Sigmoid colon (tissue), 7 donors: ENCODE measurements at places on chromosomes 2 and 18. TPM values are rescaled to one million over a fixed set of nuclear protein-coding genes. Genes with fewer than 3 reads are reported as not detected.

DNA sequence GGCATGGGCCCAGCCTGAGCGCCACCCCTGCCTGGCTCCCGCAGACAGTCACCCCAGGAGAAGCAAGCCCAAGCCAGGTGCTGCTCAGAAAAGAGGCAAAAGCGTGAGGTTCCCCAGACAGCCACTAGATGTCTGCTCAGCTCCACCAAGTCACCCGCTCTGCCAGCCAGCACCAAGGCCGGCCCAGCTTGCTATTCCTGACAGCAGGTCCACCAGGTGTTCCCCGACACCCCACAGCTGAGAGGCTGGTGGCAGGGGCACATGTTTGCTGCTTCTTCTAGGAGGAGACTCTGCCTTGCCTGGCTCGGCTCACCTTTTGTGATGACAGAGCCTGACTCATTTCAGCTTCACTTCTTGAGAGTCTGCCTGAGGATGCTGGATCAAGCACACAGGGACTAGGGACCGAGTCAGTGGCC, 206.7 kb downstream of the MGAT5 start:
- no peaks in the 10 kb centered on the region for H3K36me3 ChIP-seq
- H3K4me3 ChIP-seq, result no peak overlapping the region
- no peak for DNase-seq

GRCh38 chr18:58511897-58512581, 116.9 kb downstream of the ALPK2 start:
- H3K36me3 ChIP-seq, result no peaks in the 10 kb centered on the region
- no peaks in the 10 kb centered on the region for H3K4me1 ChIP-seq
- H3K27me3 ChIP-seq, result no peaks in the 10 kb centered on the region
- H3K27ac ChIP-seq, result no peak overlapping the region

GRCh38 chr2:233919938-233920337, 2.8 kb downstream of the TRPM8 start:
- no peak for DNase-seq
- H3K36me3 ChIP-seq, result no peaks in the 10 kb centered on the region
- no peaks in the 10 kb centered on the region for H3K4me1 ChIP-seq

DNA sequence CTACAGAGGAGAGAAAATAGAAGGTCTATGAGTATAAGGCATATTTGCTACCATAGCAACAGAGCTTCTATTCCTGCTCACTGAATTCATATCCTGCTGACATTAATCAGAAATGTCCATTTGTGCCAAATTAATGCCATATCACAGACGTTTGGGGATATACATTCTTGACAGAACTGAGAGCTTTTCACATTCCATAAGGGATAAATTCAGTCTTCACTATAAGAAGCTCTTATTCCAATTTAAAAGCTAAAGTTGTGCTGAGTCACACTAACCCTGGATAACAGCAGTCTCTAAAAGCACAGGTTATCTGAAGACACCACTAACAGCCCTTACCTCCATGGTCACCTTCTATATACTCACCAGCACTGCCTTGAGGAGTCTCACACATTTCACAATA, 178.1 kb downstream of the RAB3GAP1 start:
- DNase-seq, result no peak
- H3K4me1 ChIP-seq, result no peaks in the 10 kb centered on the region
- no peaks in the 10 kb centered on the region for H3K27me3 ChIP-seq
- H3K4me3 ChIP-seq, result no peak overlapping the region

GRCh38 chr2:127563458-127564428, 28.3 kb downstream of the MYO7B start:
- no peak overlapping the region for H3K4me3 ChIP-seq
- H3K36me3 ChIP-seq, result no peaks in the 10 kb centered on the region
- H3K27me3 ChIP-seq, result no peaks in the 10 kb centered on the region
- peak; percentile 25 for DNase-seq

CENPA gene
- not detected for total RNA-seq

CBLN2 gene
- total RNA-seq, result 4.6 TPM

SCN7A gene
- total RNA-seq, result 117 TPM
